ENCODE measurements at places on chromosomes 3 and 15.
A peak's percentile ranks its signal among the peaks of the same experiment; 100 is the strongest.

GRCh38 chr3:189457631-189458412 is 173.4 kb upstream of the TP63 start:
- DNase-seq = no peak

- no peak for DNase-seq
Observed at GRCh38 chr3:52290596-52291507, 3.2 kb downstream of the GLYCTK start.

DNA sequence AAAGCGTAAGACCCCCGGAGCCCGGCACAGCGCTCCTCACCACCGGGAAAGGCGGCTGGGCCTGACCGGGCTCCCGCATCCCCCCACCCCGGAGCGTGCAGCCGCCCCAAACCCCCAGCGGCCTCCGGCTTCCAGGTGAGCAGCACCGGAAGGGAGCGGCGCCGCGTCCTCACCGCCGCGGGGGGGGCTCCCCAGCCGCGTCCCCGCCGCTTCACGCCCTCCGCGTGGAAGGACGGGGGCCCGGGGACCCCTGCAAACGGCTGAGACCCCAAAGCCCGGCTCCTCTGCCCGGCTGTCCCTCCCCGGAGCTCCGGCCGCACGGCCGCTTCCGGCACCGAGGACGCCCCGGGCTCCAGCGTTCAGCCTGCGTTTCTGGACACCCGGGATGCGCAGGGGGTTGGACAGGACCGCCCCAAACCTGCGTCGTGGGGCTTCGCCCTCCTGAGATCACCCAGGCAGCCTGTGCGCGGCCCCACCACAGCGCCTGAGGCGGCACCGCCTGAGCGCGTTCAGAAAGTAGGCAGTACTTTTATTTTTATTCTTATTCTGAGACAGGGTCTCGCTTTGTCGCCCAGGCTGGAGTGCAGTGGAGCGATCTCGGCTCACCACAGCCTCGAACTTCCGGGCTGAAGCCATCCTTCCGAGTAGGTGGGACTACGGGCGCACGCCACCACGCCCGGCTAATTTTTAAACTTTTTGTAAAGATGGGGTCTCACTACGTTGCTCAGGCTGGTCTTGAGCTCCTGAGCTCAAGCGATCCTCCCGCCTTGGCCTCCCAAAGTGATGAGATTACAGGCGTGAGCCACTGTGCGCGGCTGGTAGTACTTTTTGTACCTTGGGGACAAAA is 51.6 kb upstream of the BLM start:
- DNase-seq = peak; percentile 61

DNA sequence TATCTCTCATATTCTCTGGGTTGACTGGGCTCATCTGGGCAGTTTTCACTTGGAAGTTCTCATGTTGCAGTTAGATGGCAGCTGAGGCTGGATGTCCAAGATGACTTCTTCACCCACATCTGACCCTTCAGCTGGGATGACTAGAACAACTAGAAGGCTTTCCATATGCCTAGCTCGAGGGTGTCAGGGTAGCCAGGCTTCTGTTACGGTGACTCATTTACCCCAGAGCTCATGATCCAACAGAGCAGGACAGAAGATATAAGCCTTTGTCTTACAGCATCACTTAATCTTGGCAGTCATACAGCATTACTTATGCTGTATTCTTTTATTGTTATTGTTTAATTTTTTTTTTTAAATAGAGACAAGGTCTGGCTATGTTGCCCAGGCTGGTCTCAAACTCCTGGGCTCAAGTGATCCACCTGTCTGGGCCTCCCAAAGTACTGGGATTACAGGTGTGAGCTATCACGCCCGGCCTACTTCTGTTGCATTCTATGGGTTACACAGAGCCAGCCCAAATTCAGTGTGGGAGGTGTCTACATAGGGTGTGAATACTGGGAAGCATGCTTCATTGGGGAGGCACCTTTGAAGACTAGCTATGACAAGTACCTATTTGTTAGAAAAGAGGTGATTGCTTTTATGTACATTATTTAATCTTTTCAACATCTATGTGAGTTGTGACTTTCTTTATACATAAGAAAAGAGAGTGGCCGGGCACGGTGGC is 10.7 kb downstream of the HMCES start:
- DNase-seq = no peak

GRCh38 chr3:158837240-158837639 is 35.4 kb downstream of the MFSD1 start:
- DNase-seq = no peak

DNA sequence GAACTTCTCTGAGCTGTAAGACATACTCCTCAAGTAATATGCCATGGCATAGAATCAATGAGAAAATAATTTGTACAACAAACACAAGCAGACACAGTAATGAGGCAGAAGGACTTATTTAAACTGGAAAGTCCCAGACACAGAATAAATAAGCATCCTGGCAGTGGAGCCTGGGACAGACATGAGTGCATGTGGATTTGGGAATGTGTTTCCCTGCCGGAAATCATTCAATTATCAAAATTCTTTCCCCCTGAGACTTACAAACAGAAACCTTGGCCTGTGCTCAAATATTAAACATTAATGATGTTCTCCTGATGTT is 520.1 kb downstream of the ROBO1 start:
- DNase-seq = no peak

DNA sequence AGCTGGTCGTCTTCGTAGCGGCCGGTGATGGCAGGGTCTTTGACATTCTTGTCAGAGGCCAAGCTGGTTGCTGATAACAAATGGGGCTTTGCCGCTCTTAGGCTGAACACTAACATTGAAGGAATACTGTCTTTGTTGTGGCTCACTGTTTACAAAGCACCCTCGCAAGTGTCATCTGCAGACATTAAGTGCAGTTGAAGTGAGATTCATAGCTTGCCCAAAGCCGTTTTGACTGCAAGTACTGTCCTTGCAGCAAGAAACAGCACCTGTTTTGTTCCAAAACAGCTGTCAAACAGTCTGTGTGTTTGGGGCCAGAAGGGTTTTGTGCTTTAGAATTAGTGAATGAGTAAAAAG is 568 bp downstream of the SENP2 start:
- DNase-seq = no peak

Data from CD8-positive, alpha-beta T cell (primary cell).